ENCODE measurements at places on chromosomes 3 and 15.

GRCh38 chr3:63365671-63366070 is 87.6 kb downstream of the SYNPR start:
- DNase-seq, result no peak

DNA sequence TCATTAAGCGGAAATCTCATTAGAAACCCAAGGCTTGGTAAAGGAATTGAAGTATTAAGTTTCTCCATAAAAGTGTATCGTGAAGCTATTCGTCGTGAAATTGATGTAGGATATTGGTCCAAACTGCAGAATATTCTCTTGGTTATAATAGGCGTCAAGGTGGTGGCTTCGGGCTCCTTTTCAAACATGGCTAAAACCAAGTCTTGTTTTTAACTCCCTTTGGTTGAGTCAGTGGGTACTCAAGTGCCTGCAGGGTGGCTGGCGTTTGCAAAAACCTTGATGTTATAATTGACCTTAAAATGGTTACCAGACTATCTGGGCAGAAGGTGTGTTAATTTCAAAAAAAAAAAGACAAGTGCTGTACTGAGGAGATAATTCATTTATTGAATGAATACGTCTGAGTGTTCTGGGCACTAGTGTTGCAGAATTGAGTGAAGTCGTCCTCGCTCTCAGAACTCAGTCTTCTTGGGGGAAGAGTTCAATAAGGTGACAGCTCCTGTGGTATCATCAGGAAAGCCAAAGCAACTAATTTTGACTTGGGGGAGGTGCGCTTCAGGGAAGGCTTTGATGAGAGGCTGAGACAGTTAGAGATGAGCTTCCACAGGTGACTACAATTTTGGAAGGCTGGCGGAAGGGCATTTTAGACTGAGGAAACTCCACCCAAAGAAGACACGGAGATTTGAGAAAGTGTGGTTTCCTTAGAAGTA is 1.5 kb downstream of the UBE2Q2 start:
- DNase-seq, result no peak

DNA sequence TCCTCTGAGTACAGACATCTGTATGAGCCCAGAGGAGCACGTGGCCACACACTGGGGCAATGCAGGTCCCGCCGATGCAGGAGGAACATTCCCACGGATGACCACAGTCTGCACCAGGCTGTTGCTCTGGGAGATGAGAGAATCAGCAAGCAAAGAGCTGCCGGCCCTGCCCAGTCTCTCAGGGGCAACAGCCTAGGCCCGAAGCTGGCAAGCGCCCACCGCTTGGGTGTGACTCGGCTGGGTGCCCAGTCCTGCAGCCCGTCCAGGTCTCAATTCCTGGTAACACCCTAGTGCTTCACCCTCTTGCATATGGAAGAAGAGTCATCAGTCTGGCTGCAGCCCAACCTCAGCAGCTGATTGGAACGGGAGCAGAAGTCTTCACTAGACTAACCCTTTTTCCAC is 153.7 kb upstream of the HES1 start:
- DNase-seq, result peak; percentile 92

- DNase-seq, result no peak
Observed at GRCh38 chr15:94236608-94237007, 5.2 kb downstream of the MCTP2 start.

DNA sequence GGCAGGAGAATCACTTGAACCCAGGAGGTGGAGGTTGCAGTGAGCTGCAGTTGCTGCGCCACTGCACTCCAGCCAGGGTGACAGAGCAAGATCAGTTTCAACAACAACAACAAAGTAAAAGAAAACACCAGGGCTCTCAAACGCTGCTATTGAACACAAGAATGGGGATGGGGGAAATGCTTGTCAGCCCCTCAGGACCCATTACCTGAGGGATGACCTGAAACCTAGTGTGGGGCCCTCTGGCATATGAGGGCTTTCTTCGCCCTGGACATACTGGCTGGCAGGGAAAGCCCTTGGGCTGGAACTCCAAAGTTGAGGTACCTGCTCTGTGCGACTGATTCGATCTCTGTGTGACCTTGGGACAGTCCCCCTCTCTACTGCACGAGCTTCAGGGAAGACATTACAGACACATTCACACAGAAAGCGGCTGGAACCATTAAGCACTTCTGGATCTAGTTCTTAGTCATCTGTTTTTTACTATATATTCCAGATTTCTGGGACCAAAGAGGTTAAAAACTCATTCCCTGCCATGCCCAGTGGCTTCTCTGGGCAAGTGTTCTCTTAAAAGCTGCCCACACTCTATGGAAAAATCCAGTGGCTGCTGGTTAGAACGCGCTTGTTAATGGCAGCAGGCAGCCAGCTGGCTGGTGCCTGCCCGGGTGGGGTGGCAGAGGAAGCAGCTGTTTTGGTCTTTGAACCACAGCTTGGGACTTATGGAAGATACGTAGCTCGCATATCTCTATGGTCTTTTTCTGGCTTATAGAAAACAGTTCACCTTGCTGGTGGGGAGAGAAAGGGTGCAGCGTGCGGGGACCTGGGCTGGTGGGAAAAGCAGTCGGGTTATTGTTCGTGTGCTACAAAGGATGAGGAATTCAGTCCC is 57.2 kb downstream of the ATP1B3 start:
- DNase-seq, result no peak

- peak; percentile 82 for DNase-seq
Observed at GRCh38 chr3:100710261-100710968, 1.1 kb downstream of the TFG start.

- DNase-seq, result no peak
Observed at GRCh38 chr15:46941241-46941640, 776.1 kb upstream of the SEMA6D start.

GRCh38 chr15:26724381-26725150 is 48.3 kb downstream of the GABRB3 start:
- no peak for DNase-seq

DNA sequence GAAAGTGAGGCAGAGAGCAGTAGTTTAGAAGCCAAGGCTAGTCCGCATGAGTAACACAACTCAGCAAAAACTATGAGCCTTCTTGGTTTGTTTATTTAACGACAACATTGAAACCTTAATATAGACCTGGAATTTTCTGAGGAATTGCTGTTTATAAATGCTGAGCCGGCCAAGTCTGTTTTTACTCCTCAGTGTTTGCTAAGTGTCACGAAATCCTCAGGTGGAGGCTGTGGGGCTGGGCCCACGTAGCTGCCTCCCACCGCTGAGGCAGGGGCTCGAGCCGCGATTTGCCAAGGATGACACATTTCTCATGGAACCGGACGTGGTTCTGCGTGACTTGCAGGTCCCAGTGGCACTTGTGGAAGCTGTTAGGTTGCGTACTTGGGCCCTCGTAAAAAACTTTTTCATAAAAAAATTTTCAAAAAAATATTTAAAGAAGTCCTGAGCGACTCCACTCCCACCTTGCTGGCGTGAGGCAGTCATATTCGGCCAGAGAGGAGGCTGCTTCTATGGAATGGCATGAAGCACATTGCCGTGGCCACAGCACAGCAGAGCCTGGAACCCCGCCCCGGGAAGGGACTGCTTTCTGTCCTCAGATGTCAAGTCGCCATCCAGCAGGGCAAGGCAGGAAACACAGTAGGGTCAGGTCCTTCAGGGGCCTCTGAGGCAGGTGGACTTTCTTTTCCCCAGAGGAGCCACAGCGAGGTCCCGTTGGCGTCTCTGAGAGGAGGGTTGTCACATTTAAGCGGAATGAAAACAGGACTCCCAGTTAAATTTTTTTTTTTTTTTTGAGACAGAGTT is 64.8 kb upstream of the PCSK6 start:
- no peak for DNase-seq

DNA sequence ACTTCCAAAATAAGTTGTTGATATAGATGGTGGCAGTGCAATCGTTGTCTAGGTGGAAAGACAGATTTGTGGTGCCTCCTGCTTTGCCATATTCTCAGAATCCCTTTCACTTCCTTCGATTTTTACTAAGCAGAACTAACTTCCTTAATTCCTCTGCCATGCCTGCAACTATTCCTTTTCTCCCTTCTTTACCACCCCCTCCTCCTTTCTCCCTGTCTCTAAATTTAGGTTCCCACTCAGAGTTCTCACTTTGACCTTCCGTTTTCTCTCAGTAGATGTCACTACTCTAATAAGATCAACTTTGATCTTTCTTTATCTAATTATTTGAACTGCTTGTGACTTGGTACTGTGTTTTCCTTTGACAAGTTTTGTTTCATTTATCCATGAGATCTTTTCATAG is 351.2 kb downstream of the LPP start:
- DNase-seq, result no peak

GRCh38 chr3:33439546-33440327 is 468 bp downstream of the UBP1 start:
- DNase-seq, result peak; percentile 55

DNA sequence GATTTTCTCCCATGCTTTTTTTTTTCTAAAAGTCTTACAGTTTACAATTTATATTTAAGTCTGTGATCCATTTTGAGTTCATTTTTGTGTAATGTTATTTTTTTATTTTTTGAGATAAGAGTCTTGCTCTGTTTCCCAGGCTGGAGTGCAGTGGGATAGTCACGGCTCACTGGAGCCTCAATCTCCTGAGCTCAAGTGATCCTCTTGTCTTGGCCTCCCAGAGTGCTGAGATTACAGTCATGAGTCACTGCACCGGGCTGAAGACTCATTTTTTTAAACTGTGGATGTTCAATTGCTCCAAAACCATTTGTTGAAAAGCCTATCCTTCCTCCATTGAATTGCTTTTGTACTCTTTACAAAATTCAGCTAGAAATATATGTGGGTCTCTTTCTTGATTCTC is 19.5 kb downstream of the LNP1 start:
- no peak for DNase-seq

DNA sequence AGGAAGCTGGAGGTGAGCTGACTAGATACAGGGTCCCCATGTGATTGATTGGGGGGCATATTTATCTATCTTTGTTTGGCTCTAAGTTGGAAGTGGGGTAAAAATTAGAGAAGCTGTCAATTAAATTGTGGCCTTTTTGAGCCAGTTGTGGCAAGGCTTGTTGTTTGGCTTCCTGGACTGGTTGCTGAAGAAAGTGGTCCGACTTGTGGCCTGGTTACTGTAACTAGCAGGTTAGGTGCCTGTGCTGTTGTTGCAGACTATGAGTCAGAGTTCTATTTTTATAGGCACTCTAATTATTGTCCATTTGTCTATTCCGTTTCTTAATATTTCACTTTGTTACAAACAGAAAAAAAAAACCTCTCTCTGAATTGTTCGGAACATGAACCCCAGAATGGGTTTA is 129.1 kb upstream of the CNTN6 start:
- DNase-seq, result no peak

- DNase-seq, result no peak
Observed at GRCh38 chr3:115227461-115227860, 80.4 kb upstream of the ZBTB20 start.

GRCh38 chr3:88031642-88032077 is 27.1 kb downstream of the CGGBP1 start:
- DNase-seq, result no peak

- no peak for DNase-seq
Observed at GRCh38 chr3:73399106-73399505, 225.6 kb downstream of the PDZRN3 start.

DNA sequence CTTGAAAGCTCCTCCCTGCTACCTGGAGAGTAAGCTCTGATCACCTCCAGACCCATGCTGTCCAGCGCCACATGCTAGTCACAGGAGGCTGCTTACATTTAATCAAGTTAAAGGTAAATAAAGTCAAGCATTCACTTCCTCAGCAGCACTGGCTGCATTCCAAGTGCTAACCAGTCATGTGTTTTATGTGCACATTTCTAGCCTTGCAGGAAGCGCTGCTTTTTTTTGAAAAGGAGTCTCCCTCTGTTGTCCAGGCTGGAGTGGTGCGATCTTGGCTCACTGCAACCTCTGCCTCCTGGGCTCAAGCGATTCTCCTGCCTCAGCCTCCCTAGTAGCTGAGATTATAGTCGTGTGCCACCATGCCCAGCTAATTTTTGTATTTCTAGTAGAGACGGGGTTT is 279.2 kb downstream of the GABRG3 start:
- DNase-seq, result no peak

DNA sequence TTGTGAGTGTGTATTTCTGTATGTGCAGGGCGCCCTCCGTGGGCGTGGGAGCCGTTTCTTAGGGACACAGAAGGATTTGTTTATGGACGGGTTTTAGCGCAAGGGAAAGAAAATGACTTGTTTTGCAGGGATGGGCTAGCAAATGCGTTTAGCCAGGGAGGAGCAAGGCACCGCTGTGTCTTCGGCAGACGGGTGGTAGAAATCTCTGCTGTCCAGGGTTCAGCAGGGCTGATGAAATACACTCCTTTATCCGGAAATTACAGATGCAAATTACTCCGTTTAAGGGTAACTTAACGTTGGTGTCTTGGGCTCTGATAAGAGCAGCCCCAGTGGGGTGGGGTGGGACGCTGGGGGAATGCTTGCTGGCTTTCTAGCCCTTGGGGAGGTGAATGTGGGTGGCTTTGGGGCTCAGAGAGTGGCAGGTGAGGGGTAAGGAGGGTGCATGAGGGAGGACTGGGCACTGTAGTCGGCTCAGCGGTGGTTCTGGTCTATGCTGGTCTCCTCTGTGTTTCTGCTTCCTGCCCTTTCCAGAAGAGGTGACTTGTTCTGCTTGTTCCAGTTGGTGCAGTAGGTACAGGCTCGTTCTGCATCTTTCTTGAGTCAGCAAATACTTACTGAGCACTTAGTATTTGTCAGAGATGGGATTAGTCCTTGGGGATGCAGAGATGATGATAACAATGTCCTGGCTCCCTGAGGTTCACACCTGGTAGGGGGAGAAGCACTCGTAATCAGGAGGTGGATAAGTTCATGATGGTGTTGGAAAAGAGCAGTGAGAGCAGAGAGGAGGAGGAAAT is 954 bp downstream of the SV2B start:
- DNase-seq, result no peak

- no peak for DNase-seq
Observed at GRCh38 chr3:100743535-100743934, 34.2 kb downstream of the TFG start.

DNA sequence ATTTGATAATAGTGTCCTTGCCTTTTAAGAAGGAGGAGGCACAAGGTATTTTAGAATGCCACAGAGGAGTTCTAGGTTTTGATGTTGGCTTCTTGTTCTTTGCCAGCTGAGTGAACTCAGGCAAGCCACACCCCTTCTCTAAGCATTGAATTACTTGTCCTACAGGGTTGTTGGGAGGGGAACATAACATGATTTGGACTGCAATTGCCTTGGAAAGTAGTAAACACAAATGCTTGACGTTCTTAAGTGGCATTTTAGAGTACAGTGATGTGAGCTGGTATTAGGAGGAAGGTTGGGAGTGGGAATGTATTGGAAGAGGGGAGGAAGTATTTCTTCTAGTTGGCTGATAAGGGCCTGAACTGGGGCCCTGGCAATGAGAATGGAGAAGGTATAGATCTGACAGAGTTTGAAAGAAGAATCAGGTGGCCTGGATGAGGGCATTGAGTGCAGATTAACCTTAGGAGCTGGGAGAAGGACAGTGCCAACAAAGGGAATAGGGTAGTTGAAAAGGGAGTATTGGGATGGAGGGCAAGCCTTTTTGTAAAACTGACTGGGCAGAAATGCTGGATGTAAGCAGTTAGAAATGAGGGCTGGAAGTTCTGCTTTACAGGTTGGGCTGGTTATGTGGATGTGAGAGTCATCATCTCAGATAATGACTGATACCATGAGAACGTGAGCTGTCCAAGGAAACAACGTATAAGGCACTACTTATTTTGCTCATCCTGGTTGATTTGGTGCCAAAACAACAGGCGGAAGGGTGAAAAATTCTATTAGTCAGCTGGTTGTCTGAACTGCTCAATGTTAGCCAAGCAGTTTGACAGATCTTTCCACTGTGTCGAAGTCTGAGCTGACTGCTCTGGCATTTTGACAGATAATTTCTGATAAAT is 16.7 kb downstream of the KAT2B start:
- no peak for DNase-seq
